CD4-positive, alpha-beta T cell treated with Interleukin-4 for 1 hour (primary cell): ENCODE measurements at places on chromosomes 11 and 22.
A peak's percentile ranks its signal among the peaks of the same experiment; 100 is the strongest.

- DNase-seq = no peak
Observed at GRCh38 chr11:14336507-14337503, 22.2 kb downstream of the RRAS2 start.

- DNase-seq = no peak
Observed at GRCh38 chr11:61771985-61772455, 19.6 kb downstream of the MYRF start.

- no peak for DNase-seq
Observed at GRCh38 chr11:45362636-45363035, 76.5 kb upstream of the SYT13 start.

DNA sequence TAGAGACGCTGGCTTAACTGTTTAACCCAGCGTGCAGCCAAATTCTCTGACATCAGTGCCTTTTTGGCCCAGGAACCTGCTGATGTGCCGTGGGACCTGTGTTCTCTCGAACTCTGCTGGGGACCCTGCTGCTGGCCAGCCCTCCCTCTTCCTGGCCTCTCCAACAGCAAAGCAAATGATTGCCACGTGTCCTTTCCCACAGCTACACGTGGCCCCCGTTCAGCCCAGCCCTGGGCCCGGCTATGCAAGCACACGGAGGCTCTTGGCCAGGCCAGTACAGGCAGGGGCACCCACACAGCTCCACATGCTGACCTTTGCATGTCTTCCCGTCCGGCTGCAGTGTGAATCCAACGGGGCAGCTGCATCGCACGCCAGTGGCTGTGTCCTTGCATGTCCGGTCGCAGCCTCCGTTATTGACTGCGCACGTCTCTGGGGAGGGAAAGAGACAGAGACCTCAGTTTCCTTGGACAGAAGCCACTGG, 51.6 kb upstream of the TTLL12 start:
- no peak for DNase-seq

DNA sequence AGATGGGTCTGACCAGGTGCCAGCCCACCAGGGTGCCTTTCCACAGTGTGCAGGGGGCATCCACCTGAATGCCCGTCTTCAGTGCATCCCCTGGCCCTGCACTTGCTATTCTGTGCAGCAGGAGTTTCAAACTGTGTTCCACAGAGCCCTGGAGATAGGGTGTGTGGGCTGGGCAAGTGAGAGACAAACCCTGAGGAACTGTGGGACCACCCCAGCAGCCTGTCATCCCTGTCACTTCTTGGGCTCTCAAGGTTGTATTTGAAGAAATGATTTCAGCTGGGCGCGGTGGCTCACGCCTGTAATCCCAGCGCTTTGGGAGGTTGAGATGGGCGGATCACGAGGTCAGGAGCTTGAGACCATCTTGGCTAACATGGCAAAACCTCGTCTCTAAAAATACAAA, 6.4 kb upstream of the DGAT2 start:
- DNase-seq = no peak

DNA sequence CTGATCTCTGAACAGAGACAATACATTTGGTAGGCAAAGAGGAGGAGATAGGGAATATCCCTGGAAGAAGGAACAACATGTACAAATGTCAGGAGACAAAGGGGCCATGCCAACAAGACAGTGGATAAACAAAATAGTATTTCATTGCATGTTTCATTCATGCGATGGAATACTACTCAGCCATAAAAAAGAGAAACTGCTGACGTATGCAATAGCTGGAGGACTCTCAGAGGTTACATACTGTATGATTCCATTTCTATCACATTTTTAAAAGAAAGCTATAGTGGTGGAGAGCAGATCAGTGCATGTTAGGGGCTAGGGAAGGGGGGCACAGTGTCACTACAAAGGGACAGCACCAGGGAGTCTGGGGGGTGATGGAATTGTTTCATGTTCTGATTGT, 572.9 kb upstream of the CADM1 start:
- no peak for DNase-seq

DNA sequence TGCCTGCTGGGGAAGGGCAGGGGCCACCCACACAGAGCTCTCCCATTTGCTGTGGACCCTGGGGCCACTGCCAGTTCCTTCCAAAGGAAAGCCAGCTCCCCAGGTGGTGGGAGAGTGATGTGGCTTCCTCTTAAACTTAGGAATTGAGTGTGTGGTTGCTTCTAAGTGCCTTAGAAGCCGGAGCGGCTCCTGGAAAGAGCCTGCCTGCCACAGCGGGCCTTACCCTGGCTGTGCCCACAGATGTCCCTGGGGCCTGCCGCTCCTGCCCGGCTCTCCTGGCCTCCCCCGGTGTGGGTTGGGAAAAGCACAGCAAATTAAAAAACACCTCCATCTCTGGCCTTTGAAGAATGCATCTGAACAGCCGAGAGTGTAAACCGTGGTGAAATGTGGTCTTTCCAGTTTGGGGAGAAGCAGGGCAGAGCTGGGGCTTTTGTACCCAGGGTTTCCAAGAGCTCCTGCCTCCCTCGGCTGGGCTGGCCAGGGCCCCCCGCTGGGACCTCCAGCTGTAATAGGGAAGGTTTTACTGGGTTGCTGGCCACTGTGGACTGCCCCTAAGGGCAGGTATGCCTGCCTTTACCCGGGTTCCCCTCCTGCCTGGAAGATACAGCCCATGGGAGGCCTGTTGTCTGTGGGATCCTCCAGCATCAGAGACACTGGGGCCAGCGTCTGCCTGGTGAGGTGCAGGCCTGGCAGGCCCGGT, 30.2 kb downstream of the LRP5 start:
- DNase-seq = no peak

GRCh38 chr22:45125188-45125587, 38.5 kb upstream of the NUP50 start:
- DNase-seq = no peak

- DNase-seq = no peak
Observed at GRCh38 chr11:31262761-31263160, 106.8 kb downstream of the DCDC1 start.

GRCh38 chr11:113376156-113376555, 11.4 kb upstream of the ANKK1 start:
- DNase-seq = no peak

GRCh38 chr22:35575116-35575748, 34.6 kb downstream of the RASD2 start:
- no peak for DNase-seq

DNA sequence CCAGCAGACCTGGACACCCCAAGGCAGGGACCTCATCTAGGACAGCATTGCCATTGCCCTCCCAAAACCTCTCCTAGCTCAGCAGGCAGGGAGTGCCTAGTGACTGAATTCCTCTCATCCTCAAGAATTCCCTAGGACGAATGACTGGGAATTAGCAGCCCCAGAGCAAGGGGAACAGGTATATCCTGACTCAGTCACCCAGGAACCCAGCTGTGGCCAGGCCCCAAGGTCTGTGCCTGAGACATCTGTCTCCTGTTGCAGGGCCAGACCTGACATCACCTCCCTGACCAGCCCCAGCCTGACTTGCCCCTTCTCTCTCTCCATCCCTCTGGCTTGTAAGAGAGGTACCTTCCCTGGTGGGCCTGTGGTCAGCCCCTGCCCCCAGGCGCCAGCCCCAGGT, 39.0 kb upstream of the SUSD2 start:
- no peak for DNase-seq

DNA sequence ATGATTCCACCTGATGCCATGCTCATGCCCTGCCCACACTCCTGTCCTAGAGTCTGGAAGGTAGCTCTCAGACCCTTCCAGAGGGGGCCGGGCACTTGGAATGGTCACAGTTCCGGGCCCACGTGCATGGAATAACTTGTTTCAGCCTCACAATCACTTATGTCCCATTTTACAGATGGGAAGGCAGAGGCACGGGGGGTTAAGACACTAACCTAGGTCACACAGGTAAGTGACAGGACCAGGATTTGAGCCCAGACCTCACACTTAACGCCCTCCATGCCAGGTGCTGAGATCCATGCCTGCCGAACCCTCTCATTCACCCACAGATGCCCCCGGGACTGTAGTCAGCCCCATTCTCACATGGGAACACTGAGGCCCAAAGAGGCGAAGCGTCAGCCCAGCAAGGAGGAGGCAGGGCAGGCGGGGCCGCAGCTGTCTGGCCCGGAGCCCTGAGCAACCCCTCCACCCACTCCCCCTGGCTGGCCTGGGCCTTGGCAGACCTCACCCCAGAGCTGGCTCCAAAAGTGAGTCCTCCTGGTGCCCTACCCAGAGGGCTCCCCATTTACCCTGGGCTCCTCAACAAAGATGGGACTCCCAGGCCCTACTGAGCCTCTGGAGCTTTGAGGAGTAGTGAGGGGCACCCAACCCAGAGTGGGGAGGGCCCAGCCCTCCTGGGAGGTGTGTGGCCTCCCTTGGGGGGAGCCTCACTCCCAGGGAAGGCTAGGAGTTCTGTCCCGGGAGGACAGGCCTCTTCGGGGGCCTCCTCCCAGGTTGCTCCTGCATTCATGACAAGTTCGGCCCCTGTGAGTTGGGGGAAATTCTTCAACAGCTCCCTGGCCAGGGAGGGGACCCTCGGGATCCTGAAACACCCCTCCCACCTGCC, 2.4 kb upstream of the ALDH3B1 start:
- DNase-seq = no peak

DNA sequence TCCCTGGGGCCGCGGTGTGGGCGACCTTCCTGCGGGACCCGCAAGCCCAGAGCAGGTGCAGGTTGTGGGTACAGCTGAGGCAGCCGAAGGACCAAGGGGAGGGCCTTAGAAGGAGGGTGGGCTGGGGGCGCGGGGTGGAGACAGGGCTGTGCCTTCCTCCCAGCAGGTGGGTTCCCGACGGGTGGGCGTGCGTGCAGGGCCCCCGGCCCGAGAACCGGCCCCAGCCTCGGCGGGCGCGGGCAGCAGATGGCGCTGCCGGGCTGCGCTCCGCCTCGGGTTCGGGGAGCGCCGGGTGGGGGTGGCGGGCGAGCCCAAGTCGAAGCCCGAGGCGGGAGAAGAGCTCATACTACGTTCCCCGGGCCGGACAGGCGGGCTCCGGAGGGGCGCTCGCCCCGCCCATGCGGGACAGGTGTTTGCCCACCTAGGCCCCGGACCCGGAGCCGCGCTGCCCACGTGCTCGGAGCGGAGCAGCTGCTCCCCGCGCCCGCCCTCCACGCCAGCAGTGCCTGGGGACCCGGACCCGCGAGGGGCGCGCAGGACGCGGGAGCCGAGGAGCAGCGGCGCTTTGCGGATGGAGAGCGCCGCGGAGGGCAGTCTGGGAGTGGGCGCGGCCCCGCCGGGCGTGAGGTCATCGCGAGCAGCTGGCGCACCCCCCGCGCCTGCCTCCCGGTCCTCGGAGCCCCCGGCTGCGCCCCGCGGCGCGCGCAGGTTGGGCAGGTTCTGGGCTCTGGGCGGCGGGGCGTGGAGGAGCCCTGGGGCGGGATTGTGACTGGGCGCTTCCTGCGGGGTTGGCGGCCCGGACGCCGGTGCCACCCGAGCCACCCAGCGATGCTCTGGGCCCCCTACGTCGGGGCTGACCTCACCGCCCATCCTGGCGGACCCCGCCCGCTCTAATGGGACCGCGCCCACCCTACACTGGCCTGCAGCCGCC, 25.3 kb downstream of the DUSP8 start:
- DNase-seq = peak; percentile 47

DNA sequence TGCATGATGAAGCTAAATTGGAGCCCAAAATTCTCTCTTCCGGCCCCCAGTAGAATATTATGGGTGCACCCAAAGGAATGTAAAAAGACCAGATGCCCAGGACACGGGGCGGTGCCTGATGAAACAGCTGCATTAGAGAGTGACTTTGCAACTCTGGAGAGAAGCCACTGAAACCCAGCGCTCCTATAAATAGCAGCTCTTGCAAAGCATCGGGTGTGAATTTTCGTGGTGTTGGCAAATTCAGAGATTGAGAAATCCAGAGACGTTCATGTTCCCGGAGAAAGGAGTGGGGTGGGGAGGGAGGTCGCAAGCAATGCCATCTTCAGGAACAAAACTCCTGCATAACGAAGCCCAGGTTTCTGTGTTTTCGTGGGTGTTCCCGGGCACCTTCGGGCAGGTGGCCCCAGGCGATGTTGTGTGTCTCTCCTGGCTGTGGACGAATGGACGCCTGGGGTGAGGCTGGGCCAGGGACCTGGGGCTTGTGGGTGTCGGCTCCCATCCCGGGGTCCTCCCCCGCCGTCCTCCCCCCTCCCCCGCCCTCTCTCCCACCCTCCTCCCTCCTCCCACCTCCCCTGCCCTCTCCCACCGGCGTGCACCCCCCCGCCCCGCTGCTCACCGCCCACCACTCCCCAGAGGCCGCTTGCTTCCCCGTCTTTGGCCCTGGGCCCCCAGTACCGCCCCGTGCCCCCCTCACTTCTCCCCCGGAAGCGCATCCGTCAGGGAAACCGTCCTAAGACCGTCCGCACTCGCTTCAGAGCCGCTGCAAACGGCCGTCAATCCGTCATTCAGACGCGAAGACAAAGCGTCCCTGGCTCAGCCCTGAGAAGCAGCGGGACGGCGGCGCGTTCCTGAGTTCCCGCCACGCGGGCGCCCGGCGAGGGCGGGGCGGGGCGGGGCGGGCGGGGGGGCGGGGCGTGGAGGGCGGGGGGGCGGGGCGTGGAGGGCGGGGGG, 26.7 kb upstream of the TOLLIP start:
- peak; percentile 62 for DNase-seq

- no peak for DNase-seq
Observed at GRCh38 chr11:70699294-70700221, 301.2 kb downstream of the CTTN start.

GRCh38 chr11:116729501-116730240, 43.1 kb downstream of the BUD13 start:
- DNase-seq = no peak

DNA sequence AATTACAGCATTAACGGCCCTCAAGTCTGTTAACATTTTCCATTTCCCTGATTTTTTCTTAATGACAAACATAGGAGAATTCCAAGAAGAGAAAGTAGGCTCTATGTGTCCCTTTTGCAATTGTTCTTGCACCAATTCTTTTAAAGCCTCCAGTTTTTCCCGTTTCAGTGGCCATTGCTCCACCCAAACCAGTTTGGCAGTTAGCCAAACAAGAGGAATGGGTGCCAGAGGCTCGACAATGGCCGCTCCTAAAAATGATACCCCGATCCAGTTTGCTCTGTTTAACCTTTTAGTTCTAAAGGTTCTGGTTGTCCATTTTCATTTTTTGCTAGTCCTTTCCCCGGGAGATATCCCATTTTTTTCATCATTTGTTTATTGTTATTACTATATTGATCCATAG, 6.7 kb upstream of the DNAJB13 start:
- no peak for DNase-seq

DNA sequence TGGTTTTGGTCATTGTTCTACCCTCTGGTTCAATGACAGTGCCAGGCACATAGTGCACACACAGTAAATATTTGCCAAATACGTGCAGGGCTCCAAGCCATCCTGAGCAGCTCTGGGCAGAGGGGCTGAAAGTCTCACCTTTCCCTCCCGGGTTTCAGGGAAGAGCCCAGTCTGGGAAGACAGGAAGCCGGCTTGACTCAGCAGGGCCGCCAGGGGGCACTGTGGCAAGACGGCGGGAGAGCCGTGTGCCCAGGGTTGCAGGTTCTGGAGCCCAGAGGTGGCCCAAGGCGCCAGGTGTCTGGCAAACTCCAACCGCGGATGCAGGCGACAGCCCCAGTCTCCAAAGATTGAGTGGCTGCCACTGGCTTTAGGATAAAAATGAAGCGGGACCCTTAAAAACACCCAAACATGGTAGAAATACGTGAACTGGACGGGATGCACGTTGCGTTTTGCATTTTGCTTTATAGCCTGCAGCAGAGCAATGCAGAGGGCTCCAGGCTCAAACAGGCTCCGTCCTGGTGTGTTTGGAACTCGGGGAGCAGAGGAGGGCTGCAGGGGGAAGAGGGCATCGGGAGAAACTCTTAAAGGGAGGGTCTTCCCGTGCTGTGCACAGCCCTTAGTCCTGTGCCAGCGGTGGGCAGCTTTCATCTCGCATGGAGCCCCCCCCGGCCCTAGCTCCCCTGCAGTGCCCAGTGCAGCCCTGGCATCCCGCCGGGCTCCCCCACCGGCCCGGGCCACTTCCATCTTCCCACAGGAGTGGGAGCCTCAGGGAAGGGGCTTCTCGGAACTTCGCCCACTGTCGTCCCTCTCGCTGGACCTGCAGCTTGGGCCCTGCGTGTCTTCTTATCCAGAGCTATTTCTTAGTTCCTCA, 10.7 kb downstream of the KRTAP5-5 start:
- DNase-seq = no peak
